ENCODE measurements at places on chromosomes 12 and 14.

GRCh38 chr14:29043737-29044136 is 277.1 kb downstream of the FOXG1 start:
- no peak for DNase-seq

- peak; percentile 80 for DNase-seq
These were observed 2.9 kb upstream of the ZFP36L1 start for GRCh38 chr14:68795597-68796417.

DNA sequence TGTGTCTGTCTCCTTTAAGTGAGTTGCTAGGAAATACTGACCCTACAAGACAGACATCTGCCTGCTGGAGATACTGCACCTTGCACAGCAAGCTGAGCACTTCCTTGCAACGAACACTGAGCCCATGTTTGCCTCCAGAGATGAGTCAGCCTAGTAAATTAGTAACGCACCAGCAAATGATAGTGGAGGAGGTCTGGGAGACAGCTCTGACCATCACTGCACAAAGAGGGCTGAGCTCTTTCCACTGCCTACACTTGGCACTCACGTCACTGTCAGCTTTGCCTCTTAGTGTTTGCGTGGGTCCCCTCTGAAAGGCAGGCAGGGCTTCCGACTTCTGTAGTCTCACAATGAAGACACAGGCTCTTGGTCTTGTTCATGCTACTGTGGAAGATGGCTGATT is 109.0 kb downstream of the APAF1 start:
- no peak for DNase-seq

DNA sequence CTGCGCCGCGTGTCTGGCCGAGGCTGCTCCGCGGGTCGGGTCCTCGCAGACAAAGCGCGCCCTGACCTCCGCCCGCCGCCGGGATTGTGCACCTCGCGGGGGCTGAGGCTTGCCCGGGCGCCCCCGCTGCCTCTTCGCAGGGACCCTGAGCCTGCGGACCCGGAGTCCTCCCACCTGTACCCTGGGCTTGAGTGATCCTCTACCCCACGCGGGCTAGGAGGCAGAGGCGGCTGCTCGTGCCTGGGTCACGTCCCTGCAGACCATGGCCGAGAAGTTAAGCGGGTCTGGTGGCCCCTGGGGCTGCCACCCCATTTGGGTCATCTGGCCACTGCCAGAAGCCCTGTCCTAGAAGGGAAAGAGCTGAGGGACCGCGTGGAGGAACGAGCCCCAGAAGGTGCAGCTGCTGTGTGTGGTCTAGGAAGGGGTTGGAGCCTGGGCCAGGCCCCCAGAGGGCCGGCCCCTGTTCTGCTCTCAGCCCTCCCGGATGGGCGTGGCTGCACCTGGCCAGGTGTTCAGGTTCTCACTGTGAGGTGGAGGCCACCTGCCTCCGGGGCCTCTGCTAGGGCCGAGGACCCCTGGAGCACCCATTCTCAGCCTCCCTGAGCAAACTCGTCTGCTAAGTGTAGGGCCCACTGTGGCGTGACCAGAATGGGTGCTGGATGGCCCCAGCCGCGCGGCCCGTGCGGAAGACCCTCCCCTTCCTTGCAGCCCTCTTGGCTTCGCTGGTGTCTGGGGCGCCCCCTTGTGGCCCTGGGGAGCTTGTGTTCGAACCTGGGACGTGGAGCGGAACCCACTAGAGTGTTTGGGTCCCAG is 49.6 kb downstream of the LRCOL1 start:
- peak; percentile 99 for DNase-seq

- no peak for DNase-seq
These were observed 12.9 kb upstream of the ASPG start for GRCh38 chr14:104072586-104072985.

GRCh38 chr12:109693653-109694600 is 19.7 kb upstream of the FAM222A start:
- DNase-seq: no peak

DNA sequence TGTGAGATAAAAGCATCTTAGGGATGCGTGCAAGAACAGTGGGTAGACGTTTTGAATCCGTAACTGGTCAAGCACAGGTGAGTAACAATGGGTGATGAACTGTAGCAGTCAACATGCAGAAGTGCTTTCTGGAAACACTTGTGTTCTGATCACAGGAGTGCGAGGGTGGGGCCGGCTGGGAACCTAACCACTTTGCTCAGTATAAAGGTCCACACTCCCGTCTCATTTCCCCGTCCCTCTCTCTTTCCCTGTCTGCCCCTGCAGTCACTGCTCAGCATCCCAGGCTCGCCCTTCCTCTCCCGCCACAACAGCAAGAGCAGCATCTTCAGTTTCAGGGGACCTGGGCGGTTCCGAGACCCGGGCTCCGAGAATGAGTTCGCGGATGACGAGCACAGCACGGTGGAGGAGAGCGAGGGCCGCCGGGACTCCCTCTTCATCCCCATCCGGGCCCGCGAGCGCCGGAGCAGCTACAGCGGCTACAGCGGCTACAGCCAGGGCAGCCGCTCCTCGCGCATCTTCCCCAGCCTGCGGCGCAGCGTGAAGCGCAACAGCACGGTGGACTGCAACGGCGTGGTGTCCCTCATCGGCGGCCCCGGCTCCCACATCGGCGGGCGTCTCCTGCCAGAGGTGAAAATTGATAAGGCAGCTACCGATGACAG is 127.1 kb downstream of the FIGNL2 start:
- no peak for DNase-seq

- DNase-seq: no peak
These were observed 56.2 kb upstream of the RTRAF start for GRCh38 chr14:51933191-51933590.

- peak; percentile 54 for DNase-seq
These were observed 575 bp downstream of the TRAF3 start for GRCh38 chr14:102777711-102778337.

DNA sequence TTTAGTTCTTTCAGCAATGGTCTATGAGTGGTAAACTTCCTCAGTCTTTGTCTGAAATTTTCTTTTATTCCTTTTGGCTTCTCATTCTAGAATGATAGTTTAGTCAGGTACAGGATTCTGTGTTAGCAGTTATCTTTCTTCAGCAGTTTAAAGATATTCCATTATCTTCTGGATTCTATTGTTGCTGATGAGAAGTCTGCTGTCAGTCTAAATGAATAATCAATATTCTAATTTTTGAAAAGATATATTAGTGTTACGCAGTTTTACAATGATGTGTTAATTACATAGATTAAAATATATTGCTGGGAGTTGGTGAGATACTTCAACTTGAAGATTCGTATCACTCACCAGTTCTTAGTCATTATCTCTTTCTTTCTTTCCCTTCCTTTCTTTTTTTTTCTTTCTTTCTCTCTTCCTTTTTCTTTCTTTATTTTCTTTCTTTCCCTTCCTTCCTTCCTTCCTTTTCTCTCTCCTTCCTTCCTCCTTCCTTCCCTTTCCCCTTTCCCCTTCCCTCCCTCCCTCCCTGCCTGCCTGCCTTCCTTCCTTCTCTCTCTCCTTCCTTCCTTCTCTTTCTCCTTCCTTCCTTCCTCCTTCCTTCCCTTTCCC is 17.8 kb downstream of the CACNA1C start:
- no peak for DNase-seq

GRCh38 chr14:71666571-71667145 is 265.6 kb upstream of the RGS6 start:
- no peak for DNase-seq

- peak; percentile 98 for DNase-seq
These were observed 23.6 kb downstream of the VASH1 start for GRCh38 chr14:76784881-76785280.
